ENCODE measurements at places on chromosomes 7 and 10. TPM values are rescaled to one million over a fixed set of nuclear protein-coding genes. Genes with fewer than 3 reads are reported as not detected.

CCDC71L gene
- 19.2 TPM for total RNA-seq

MYO3A gene
- total RNA-seq, result not detected

IPMK gene
- 10.7 TPM for total RNA-seq

SCD gene
- total RNA-seq, result 68.3 TPM

VWA2 gene
- total RNA-seq, result not detected

PRKCQ gene
- not detected for total RNA-seq
